Astrocyte of the hippocampus (primary cell): ENCODE measurements at places on chromosomes 11 and 22.
A peak's percentile ranks its signal among the peaks of the same experiment; 100 is the strongest.

- DNase-seq, result no peak
Measured at GRCh38 chr22:26431261-26431995, 2.4 kb downstream of the ASPHD2 start.

DNA sequence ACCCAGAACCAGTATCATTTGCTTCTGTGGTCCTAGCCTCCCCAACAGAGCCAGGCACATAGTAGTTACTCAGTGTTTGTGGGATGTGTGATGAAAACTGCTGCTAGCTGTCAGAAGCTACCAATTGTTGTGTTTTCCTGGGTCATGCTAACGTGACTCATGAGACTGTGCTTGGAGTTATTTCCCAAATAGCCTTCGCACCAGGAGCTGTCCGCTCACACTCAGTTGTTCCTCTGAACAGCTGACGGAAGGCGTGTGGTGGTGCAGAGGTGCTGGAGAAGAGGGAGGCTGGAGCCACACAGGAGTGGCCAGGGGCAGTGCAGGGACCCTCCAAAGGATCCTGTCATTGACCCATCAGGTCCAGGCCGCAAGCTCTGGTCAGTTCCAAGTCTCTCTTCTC, 53.9 kb upstream of the TBCEL start:
- DNase-seq, result no peak

DNA sequence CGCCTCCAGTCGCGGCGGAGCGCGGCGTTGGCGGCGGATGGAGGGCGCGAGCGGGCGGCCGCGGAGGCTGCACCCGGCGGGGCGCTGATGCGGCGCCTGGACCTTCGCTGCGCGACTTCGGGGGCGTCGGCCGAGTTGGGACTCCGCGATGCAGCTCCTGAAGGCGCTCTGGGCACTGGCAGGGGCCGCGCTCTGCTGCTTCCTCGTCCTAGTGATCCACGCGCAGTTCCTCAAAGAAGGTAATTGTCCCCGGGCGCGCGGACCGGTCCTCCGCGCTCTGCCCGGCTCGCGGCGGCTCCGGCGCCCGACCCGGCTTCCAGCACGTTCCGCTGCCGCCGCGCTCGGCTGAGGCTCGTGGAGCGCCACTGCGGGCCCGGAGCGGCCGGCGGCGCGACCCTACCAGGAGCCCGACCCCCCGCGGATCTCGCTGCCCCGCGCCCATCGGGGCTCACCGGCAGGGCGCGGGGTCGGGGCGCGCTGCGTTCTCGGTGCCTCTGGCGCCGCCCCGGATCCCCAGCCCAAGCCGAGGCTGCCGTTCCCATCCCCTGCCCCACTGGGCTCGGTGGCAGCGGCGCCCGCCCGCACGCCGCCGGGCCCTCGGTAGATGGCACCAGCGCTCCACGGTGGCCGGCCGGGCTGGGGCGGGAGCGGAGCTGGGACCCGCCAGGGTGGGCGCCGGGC, 1251.2 kb downstream of the BRD1 start:
- peak; percentile 73 for DNase-seq

DNA sequence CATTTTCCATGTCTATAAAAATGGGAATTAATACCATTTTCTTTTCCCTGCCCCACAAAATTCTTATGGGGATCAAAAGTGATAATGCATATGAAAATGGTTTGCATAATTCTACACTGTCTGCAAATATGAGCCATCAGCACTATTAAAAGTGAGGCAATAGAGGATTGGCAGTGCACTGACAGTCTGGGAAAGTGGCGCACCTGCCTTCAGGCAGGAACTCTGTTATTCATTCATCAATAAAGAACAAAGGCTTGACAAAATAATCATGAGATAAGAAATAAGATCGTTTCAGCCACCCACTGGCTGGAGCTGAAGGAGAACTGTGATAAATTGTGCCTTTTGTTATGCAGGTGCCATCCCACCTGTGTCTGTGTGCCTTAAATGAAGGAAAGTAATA, 49.5 kb downstream of the ARFGAP2 start:
- DNase-seq, result no peak

DNA sequence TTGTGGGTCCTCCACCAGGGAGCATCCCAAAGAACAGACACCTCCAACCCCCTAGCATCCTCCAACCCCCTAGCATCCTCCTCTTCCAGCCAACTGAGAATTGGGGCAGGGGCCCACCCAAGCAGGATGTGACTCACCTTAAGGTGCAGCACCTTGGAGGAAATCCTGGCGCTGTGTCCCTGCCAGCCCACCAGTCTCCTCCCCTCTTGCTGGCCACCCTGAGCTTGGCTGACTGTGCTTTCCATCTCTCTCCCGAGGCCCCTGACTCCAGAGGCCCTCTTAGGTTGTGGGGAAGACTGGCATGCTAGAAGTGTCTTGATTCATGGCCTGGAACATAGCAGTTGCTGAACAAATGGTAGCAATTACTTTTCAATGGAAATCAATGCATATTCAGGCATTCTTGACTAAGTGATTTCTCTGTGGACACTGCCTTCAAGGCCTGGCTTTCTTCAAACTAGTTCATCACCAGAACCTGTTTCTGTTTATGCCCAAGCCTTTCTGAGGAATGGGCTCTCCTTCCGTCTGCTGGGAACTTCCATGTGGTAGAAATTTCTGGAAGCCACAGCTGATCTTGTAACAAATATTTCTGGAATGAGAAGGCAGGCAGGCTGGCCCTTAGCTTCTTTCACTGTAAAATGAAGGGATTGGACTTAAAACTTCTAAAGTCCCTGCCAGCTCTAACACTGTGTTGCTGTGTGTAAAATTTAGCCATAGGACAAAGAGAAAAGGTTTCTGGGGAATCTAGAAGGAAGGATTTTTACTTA, 60.5 kb downstream of the CEP164 start:
- peak; percentile 81 for DNase-seq

GRCh38 chr11:128965485-128965884, 22.8 kb upstream of the TP53AIP1 start:
- peak; percentile 29 for DNase-seq

DNA sequence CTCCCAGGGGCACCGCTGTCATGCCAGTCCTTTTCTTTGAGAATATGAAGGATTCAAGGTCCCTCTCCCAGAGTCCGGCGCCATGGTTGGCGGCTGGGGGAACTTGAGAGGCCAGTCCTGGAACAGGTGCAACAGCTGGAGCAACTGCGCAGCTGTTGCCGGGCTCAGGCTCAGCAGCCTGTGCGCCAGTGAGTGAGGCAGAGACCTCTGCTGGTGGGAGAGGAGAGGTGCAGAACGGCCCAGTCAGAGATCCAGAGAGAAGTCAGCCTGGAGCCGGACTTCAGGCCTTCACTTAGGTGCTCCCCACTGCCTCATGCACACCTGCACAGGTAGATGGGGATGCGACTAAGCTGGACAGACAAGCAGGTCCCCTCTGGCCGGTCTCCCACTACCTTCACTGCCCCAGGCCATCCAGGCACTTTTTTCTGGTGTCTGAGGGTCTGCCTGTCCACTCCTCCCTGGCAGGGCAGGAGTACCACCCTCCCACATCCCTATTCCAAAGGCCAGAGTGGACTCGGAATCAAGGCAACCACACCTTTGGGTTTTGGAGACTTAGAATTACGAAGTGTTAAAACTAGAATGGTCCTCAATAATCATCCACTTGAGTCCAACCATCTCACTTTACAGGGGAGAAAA, 4.6 kb downstream of the CHRDL2 start:
- DNase-seq, result peak; percentile 84

DNA sequence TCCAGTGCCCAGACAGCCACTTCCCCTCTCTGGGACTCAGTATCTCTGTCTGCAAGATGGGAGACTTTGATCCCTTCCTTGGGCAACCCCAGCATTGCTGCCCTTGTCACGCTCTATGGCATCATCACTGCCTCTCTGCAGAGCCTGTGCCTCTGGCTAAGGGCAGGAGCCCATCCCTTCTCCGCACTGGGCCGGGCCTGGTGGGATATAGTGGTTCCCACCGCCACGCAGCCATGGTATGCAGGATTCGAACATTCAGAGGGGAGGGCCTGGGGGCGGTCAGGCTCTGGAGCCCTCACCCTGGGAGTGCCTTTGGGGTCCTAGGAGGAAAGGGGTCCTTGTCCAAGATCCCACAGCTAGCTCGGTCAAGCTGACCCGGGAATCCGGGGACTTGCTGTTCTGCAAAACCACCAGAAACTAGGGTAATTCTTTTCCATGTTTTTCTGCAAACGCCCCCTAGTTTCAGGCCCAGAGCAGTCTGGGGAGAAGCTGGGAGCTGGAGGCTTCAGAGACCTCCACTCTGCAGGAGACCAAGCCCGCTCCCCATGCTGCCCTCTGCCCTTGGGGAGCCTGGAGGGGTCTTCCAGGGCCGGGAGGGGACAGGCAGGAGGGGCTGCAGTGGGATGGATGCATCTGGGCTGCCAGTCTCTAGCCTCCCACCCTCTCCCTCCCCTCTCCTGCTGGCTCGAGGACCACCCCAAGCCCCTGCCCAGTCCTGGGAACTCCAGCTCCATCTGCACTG, 24.4 kb upstream of the CBX7 start:
- peak; percentile 22 for DNase-seq

DNA sequence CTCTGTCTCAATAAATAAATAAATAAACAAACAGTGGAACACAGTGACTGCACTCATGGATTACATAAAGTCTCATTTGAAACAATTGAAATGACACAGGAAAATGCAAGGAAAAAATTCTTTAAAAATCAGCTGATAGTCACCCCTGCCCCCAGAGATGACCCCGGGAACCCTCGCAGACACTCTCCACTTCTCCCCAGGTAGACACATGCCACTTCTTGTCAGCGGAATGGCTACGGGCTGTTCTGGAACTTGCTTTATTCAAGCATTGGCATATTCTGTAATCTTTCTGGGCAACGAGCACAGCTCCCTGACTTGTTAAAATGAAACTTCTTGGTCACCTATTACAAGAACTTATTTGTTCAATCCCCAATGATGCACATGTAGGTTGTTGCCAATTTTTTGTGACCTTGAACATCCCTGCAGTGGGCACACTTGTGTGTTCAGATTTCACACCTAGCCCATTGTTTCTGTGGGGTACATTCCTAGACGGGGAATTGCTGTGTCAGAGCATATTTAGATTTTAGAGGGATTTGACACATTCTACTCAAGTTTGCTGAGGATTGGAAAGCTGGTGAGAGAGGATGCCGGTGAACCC, 32.8 kb downstream of the MYEOV start:
- DNase-seq, result no peak

DNA sequence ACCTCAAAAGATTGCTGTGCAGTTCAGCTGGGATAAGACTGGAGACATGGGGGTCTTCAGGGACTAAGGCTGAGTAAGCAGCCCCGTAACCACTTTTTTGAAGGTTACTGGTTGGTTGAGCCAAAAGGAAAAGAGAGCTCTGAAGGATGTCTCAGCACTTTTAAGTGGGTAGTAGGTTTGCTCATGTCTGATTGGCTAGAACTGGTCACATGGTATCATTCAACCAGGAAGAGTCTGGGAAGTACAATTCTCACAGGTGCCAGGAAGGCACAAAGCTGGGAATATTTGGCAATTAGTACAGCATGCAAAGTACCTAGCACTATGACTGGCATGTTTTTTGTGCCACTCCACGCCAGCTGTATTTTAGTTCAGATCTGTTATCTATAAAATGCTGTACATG, 58.1 kb downstream of the SNX19 start:
- no peak for DNase-seq

DNA sequence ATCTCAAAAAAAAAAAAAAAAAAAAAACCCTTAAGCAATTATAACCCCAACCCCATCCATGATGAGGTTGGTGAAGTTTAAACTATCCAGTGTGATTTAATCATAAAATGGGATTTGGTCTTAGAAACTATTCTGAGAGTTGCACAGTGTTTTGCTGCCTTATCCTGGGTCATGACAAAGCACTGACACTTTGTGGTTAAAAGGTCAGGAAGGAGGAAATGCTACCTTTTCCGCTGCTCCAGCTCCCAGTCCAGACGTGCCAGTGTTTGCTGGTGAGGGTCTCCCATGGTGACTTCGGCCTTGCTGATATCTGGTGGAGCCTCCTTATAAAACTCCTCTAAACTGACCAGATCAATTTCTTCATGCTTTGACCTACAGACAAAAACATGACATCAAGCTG, 14.5 kb downstream of the THOC5 start:
- DNase-seq, result no peak
